Astrocyte (in vitro differentiated cells and primary cell): ENCODE measurements at places on chromosomes 12 and 14. TPM values are rescaled to one million over a fixed set of nuclear protein-coding genes. Genes with fewer than 3 reads are reported as not detected.

The ANO4 gene
- total RNA-seq = 41.3 and 42.8 TPM in 2 replicates

The KRT71 gene
- not detected in 2 replicates for total RNA-seq

The P2RX7 gene
- 0.07 TPM in 1 of 2 replicates, not detected in the other for total RNA-seq

The PRB2 gene
- not detected in 2 replicates for total RNA-seq

The ARHGEF40 gene
- 99.9 and 129 TPM in 2 replicates for total RNA-seq

The ASCL1 gene
- not detected in 2 replicates for total RNA-seq

DNA sequence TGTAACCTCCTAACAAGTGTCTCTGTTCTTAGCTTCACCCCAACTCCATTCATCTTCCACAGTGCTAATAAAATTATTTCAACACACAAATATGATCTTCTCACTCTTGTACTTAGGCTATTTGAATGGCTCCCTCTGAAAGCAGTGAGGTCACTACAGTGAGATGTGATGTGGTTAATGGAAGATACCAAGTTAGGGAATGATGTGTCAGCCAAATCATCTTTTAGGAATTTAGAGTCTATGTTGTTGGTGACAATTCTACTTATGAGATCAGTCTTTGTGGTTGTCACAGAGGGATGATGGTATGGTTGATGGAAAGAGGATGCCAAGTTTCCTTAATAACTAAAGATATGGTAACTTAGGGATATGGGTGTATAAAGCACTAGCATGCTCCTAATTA is 57.6 kb downstream of the POLR3B start:
- peak; percentile 86 for DNase-seq

DNA sequence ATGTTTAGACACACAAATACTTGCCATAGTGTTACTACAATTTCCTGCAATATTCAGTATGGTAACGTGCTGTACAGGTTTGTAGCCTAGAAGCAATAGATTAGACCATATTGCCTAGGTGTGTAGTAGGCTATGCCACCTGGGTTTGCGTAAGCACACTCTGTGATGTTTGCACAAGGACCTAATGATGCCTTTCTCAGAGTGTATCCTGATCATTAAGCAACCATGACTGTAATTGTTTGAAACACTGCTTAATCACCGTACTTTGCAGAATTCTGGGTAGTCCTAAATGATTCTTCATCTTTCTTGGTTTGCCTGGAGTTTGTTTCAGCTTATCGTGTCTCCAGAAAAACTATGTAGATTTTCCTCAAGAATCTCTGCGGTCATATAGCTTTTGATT is 11.2 kb upstream of the TCP11L2 start:
- no peak for DNase-seq

DNA sequence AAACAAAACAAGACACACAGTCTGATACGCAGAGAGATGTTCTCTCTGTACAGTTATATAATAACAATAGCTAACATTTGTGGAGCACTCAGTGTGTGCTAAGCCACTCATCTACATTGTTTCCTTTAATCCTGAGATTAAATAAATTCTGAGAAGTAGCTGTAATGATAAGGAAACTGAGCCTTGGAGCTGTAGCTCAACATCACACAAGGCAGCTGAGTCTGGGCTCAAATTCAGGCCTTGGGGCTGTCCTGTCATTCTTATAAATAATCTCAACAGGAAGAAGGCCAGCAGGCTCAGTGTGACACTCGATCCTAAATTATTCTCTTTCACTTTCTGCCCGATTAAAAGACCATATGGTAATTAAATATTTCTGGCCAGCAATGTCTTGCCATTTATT is 24.5 kb downstream of the CDKN1B start:
- no peak for DNase-seq

DNA sequence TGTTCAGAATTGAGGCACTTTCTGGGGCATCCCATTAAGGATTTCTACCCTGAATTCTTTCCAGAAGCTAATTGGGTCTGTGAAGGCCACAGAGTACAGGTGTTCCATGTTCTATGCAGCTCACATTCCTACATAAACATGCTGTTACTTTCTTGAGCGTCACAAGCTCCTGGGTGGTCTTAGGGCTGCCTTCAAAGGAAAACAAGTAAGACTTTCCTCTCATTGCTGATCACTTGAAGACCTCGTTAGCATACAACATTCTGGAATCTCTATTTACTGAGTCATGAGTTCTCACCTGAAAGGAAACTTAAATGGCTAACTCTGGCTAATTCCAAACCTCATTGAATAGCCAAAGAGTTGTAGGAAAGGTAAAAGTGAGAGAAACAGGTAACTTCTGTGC is 63.0 kb upstream of the HMGA2 start:
- DNase-seq = no peak

GRCh38 chr12:76018111-76018510 is 13.5 kb downstream of the PHLDA1 start:
- peak; percentile 47 for DNase-seq

- DNase-seq = peak; percentile 34
Observed at GRCh38 chr14:71113376-71113775, 206.1 kb downstream of the PCNX1 start.

DNA sequence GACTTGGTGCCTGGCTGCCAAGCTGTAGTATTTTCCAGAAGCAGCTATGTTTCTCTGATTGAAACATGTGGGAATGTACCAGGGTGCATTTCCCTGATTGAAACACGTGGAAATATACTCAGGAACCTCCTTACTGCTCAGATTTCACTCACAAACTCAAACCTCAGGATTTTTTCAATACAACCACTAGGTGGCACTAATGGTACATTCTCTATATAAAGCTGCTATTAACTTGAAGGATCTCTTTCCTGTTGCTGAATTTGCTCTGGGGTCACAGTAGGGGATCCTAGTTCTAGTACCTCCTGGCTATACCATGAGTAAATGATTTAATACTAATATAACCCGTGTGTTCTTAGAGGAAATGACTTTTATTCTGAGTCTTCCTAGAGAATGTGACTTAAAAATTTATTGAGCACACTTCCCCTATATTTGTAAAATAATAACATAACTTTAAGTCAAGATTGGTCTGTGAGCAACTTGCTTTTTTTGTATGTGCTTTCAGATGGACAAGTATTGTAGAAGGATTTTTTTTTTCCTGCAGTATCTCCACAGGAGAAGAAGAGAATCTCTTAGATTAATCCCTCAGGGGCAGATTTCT is 173.8 kb upstream of the MIS18BP1 start:
- DNase-seq = peak; percentile 11

DNA sequence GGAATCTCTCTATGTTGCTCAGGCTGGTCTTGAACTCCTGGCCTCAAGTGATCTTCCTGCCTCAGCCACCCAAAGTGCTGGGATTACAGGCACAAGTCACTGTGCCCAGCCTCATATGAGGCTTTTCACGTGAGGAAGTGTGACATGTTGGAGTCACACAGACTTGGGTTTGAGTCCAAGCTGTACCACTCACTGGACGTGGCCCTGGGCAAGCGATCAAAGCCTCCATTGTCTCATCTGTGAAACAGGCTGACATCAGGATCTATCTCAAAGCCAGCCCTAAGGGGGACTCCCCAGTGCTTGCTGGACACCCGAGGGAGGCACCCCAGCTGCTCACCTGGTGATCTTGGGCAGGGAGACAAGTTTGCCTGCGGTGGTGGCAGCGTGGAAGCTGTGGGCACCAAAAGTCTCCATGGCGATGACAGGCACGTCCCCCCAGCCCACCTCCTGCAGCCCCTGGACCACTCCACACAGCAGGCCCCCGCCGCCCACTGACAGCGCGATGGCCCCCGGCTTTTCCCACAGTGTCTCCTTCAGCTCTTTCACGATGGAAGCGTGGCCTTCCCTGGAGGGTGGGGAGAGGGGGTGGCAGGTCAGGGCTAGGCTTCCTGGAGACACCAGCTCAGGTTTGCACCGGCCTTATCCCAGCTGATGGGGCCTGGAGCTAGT is 6.7 kb downstream of the SDS start:
- no peak for DNase-seq

DNA sequence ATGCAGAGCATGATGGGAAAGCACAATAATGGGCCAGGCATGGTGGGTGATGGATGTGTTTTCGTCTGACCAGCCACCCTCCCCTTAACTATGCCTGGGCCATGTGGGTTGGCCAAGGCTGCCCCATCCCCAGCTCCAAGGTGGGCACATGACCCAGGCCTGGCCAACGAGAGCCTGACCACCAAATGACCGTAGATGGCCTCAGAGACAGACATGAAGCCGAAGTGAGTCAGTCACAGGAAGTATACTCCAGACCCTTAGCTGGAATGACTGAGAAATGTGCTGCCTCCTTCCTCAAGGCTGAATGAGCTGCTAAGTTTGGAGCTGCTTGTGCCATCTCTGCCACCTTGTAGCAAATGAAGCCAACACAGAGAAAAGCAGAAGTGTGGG is 233.6 kb downstream of the BCL11B start:
- peak; percentile 68 for DNase-seq
